ENCODE measurements at places on chromosomes 6 and 20.

DNA sequence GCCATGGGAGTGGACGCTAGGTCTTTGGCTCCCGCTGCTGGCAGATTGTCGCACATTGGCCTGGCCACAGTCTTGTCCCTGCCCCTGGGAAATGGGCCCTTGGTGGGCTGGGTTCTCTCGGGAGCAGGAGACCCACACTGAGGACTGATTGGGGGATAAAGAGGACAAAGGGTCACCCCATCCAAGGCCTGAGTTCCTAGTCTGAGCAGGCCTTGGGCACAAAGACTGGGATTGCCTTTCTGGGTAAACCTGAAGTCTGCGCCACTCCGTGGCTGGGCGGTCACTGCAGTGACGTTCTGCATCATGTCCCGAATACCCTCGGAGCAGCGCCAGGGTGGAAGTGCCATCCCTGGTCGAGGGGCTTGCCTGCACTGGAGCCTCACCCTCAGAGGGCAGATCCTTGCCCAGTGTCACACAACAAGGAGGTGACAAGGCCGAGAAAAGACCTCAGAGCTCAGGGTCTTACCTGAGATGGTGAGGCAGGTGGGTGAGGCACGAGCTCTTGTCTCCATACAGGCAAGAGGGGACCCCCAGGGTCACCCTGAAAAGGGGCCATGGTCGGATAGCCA lies 36.1 kb upstream of the ZBP1 start:
- no peak for DNase-seq

DNA sequence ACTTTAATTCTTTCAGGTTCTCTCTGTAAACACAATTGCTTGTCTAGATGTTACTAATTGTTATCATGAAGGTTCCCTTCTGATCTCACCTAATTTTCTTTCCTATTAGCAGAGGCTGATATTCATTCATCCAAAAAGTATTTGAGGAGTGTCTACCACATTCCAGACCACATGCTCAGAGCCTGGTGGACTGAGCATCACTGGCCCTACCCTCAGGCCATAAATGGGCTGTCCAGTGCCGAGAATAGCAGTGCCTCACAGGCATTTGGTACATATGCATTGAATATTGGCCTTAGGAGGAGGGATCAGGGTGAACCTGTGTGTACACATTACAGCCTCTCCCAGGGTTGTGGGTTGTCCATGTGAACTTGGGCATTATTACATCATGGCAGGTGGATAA lies 40.4 kb upstream of the PRELID3B start:
- no peak for DNase-seq

DNA sequence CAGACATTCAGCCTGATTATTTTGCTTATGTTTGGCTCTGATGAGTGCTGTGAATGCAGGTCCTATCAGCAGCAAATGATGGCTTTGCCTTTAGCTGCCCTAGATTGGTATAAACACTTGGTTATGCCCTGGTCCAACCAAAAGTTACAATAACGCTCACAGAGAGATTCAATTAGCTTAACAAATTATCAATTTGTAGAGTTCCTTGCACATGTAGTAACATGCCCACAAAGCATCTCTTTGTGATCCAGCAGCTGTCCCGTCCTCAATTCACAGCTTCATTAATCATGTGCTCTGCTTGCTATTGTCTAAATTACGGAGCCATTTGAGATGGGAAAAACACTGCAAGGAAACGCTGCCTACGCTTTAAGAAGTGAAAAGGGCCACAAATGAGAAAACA lies 457.9 kb downstream of the HDGFL1 start:
- DNase-seq: no peak

- DNase-seq: no peak
These were observed 127.6 kb upstream of the VGLL2 start for GRCh38 chr6:117137711-117138110.

Measured in stimulated activated CD4-positive, alpha-beta T cell treated with anti-CD3 and anti-CD28 coated beads, Interleukin-1b, Interleukin-23, amount 100 ng/mL, for 1 hour (primary cell).